Skeletal muscle cell (primary cell): ENCODE measurements at places on chromosomes 6 and 20.

DNA sequence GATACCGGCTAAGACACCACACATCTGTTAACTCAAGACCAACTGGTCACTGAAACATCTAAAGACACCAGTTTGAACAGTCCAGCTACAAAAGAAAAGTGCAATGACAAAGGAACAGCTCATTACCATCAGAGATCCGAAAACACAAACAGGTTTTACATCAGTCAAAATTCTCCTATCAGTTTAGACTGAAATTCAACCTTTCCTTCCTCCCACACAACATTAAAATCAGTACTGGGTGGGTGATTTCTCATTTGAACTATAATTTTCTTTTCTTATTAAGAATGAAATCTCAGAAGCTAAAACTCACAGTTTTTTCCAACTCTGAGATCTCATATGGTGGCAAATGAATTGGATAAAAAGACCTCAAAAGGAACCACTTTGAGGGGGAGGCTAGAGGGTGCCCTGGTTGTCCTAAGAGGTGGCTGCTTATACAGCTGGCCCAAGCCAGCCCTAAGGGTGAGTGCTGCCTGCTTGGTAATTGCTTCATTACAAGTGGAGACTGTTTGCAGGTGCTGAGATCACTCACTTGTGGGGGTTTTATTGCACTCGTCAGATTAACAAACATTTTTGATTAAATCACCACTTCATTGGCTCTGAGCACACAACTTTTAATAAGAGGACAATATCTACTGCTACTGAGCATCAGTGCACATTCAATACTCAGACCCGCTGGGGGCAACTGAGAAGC is 4.3 kb downstream of the CCDC167 start:
- DNase-seq: no peak

- no peak for DNase-seq
Observed at GRCh38 chr6:148309301-148309700, 33.3 kb upstream of the SASH1 start.

DNA sequence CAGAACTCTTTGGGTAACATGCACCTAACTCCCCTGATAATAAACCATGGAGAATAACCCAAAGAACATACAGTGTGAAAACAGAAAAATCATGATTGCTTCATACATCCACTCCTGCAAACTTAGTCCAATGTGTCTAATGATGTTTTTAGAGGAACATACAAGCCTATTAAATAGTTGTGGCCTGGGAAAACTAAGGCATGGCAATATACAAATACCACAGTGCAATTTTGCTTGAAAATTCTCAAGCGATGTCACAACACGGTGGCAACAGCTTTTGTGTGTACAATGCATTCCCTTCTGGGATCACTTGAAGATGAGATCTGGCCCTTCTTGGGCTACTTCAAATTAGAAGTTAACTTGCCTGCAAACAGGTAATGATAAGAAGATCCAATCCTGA is 16.7 kb downstream of the MAP3K5 start:
- DNase-seq: no peak

DNA sequence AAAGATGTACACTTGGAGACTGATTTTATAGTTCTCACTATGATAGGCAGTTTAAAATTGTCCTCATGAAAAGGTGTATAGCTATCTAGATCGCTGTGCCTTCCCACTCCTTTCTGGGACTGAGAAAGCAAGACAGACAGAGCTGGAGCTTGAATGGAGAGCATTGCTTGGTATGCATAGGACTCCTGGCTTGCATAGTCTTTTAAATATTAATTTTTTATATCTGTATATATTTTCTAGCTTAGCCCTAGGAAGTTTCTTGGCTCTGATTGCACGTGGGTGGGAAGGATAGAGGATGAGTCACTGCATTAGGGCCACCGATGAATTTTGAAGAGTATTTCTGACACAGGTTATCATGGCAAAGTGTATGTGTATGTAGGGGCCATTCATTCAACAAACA is 150.0 kb upstream of the SPACA1 start:
- DNase-seq: no peak

DNA sequence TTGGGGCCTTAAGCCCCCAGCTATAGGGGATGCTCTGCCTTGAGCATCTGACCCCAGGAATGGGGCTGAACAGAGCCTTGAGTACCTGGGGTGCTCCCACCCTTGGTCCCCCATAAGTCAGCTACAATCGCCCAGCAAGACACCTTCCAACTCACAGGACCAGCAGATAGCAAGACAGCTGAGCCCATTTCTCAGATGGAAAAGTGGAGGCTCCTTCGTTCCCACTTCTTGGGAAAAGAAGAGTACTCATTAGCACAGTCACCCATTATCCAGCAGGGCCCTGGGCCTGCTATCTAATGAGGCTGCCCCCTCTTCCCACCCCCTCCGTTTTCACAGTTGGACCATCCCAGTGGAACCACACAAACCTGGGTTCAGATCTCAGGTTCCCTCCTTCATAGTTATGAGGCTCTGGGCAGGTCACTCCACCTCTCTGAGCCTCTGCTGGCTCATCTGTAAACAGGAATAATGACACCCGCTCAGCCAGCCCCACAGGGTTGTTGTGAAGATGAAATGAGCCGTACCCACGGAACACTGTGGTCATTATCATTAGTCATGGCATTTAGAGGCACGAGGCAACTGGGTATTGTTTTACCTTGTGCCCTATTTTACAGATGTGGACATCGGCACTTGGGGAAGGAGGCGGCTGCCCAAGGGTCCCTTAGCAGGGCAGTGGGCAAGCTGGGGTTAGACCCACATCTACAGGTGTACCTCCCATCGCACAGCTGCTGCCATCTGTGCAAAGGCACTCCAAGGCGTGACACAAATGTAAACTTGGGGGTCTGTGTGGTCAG is 4.5 kb downstream of the LPIN3 start:
- no peak for DNase-seq

- DNase-seq: no peak
Observed at GRCh38 chr20:49557449-49557848, 10.5 kb downstream of the PTGIS start.

GRCh38 chr6:291697-292505 is at the start of gene DUSP22:
Gene DUSP22, plus strand, starts transcription at chr6:292487. Its CDS starts 53 bp downstream, at chr6:292540.
- peak; percentile 65 for DNase-seq

DNA sequence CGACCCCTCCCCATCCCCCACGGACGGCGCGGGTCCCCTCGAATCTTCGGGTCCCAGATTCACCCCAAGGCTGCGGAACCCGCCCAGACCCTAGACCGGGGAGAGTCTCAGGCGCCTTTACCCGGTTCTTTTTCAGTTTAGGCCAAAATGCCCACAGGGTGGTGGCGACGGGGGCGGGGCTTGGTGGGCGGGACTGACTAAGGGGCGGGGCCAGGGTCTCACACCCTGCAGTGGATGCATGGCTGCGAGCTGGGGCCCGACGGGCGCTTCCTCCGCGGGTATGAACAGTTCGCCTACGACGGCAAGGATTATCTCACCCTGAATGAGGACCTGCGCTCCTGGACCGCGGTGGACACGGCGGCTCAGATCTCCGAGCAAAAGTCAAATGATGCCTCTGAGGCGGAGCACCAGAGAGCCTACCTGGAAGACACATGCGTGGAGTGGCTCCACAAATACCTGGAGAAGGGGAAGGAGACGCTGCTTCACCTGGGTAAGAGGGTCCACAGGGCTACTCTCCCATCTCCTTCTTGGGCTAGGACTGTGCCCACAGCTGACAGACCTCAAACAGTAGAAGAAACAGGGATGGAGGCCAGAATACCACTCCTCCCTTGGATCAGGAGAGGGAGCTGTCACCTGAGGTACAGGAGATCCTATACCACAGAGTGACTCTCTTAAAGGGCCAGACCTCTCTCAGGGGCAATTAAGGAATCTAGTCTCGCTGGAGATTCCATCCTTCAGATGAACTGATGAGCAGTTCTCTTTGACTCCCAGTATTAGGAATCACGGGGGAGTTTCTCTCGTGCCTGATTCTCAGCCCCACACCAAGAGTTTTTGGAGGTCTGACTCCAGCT is 942 bp downstream of the HLA-E start:
- DNase-seq: no peak

- DNase-seq: no peak
Observed at GRCh38 chr20:38730989-38731737, 6.9 kb downstream of the SLC32A1 start.

GRCh38 chr20:57709823-57710799 is at the start of gene PMEPA1:
Gene PMEPA1, minus strand, starts transcription at chr20:57710015. Its CDS starts 433 bp downstream, at chr20:57709582.
- DNase-seq: peak; percentile 88

DNA sequence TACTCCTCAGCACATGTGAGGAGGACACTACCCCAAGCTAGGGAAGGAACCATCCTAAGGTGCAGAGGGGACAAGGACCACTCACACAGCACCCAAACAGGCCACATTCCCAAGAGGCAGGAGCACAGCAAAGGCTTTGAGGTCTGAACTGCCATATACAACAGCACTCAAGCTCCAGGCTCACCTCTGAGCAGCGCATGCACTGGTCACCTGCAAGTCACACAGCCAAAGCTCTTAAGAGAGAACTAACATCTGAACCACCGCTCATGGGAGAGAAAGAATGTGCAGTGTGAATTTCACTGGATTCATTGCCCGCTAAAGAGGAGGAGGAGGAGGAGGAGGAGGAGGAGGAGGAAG is 31.0 kb downstream of the NPEPL1 start:
- no peak for DNase-seq

DNA sequence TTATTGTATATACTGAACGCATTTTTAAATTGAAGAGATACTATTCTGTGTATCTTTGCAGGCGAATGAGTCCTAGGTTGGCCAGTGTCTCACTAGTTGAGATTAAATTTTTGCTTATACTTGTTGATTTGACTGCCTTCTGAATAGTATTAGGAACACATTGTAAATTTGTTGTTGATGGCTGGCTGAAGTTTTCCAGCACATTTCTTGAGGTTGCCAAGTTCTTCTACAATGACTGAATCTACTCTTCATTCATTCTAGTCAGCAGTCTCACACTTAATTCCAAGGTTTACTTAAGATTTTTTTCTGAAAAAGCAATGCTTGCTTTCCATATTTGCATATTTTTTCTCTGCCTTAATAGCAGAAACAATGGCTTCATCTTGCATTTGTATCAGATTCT is 151.7 kb downstream of the ZFAND3 start:
- no peak for DNase-seq

DNA sequence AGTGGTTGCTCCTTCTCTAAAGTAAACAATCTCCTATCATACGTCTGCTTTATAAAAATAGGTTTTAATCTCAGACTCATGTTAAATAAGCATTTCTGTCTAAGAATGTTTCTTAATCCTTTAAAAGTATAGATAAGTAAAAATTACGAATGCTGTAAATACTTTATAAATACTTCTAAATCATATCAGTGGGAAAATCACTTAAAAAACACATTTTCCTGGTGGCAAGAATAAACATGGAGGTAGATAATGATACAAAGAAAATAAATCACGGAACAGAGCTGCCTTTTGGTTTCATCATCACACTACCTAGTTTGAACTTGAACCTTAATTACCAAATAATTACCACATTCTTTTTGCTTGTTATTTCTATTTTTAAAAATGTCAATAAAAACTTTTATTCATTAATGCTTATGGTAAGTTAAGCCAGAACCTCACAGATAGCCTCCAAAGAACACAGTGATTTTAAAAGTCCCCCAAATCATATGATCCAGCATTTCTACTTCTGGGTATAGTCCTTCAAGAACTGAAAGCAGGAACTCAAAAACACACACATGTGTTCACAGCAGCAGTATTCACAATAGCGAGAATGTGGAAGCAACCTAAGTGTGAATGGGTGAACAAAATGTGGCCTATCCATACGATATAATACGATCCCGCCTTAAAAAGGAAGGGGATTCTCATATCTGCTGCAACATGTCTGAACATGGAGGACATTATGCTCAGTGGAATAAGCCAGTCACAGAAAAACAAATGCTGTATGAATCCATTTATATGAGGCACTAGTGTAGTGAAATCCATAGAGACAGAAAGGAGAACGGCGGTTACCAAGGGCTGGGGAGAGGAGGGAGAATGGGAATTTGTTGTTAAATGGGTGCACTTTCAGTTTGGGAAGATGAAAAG is 72.4 kb downstream of the SLC22A23 start:
- DNase-seq: no peak

DNA sequence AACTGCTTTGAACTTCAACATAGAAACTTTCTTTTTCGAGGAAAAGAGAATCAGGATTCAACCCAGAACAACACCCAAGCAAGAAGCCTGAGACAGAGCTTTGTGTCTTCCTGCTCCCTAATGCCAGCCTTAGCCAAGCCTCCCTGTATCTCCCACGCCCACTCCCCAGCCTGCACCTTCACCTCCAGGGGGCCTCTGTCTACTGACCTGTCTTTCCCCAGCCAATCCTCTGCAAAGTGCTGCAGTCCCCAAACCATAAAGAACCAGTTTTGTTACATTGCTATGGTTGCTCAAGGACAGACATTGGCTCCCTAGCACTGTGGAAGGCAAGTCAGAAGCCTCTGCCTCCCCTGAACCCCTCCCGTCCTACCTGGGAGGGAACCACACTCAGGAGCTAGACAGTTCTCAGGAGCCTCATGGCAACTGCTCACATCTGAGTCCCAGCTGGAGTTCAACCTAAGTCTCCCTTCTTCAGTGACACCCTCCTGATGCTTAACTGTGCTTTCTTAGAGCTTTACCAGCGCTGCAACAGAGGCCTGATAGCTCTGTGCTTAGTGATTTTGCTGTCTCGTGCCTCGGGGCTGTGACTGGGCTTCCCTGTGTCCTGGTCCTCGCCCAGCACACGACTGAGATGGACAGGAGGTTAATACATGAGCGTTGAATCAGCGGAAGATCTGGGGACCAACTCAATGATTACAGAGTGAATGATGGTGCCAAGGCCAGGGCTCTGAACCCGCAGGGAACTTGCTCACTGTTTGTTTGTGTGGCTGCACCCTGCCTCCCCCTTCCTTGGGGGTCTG is 101.5 kb upstream of the DUSP22 start:
- no peak for DNase-seq

DNA sequence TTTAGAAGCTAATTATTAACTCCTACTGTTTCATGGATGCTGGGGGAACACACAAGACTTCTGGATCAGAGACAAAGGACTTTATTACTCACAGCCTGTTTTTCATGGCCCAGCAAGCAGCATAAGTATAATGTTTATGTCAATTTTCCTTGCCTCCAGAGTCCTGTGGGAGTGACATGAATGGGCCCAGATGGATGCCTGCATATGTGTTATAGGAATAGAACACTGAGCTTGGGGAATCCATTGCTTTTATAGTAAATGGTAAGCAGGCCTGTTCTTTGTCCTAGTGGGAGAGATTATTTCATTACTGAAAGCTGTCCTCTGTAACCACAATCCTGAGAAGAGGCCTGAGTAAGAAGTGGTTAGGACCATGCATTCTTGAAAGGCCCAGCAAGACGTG is 25.6 kb downstream of the BLTP3A start:
- DNase-seq: no peak

DNA sequence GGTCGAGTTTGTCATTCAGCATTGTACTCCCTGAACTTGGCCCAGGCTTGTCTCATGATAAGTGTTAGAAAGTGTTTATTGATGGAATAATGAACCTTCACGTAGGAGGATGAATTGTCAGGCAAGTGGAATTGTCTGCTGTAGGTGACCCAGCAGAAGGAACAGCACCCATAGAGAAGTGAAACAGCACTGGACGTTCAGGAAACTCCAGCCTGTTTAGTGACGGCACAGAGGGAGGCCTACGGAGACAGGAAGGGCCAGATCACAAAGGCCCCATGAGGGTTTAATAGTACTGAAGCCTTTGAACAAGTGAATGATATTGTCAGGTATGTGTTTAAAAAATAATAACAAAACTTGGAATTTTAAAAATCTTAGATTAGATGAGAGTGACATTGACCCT is 2.9 kb downstream of the STX11 start:
- no peak for DNase-seq

GRCh38 chr20:3158968-3159431 is 665 bp downstream of the FASTKD5 start:
- DNase-seq: no peak
